Naive thymus-derived CD8-positive, alpha-beta T cell (primary cell): ENCODE measurements at places on chromosomes 13 and 19.
A peak's percentile ranks its signal among the peaks of the same experiment; 100 is the strongest.

DNA sequence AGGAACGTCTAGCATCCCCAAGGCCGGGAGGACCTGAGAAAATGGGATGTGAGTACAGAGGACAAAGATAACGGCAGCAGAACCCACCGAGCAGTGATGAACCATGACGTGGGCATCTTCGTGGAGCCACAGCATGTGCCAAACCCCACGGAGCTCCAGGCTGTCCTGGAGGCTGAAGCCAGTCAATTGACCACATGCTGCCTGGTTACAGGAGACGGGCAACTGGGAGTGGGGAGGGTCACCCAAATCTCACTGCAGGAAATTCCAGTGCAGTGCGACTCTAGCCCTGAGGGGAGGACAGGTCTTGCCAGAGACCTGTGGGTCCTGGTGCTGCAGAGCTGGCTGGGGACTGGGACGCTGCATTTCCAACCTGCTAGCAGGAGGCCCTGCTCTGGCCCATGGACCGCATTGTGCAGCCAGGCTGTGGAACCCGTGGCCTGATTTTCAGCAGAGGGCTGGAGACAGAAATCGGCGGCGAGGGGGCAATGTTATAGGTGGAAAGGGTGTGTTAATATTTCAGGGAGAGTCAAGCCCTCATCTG, 3.2 kb upstream of the GRTP1 start:
- DNase-seq = no peak

- no peak for DNase-seq
These were observed 9.5 kb downstream of the PIP5K1C start for GRCh38 chr19:3690551-3691371.

DNA sequence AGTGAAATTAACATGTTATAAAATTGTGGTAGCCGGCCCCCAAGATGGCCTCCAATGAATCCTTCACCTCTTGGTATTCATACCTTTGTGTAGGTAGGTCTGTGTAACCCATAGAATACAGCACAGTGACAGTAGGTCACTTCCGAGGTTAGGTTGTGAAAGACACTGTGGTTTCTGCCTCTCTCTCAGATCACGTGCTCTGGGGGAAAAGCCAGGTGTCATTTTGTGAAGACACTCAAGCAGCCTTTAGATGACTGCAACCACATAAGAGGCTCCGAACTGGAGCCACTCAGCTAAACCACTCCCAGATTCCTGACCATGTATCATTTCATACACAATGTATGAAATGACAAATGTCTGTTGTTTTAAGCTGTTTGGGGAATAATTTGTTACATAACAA, 9.8 kb upstream of the USPL1 start:
- DNase-seq = peak; percentile 12

- DNase-seq = no peak
These were observed 401.2 kb downstream of the SPRY2 start for GRCh38 chr13:79939689-79940088.

GRCh38 chr13:31797154-31797775, 57.9 kb downstream of the RXFP2 start:
- DNase-seq = no peak
